Sciatic nerve (tissue), 2 donors: ENCODE measurements at places on chromosomes 1 and 21. TPM values are rescaled to one million over a fixed set of nuclear protein-coding genes. Genes with fewer than 3 reads are reported as not detected.
A peak's percentile ranks its signal among the peaks of the same experiment; 100 is the strongest.

DNA sequence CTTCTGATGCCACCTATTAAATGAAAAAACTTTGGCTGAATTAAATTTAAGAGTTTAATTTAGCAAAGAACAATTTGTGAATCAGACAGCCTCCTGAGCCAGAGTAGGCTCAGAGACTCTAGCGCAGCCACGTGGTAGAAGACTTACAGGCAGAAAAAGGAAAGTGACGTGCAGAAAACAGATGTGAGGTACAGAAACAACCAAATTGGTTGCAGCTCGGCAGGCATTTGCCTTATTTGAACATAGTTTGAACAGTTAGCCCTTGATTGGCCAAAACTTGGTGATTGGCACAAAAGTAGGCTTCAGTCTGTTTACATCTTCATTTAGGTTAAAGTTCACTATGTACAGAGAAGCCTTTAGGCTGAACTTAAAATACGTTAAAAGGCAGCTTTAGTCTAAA lies 22.9 kb downstream of the TCP10L start:
- no peak for DNase-seq

DNA sequence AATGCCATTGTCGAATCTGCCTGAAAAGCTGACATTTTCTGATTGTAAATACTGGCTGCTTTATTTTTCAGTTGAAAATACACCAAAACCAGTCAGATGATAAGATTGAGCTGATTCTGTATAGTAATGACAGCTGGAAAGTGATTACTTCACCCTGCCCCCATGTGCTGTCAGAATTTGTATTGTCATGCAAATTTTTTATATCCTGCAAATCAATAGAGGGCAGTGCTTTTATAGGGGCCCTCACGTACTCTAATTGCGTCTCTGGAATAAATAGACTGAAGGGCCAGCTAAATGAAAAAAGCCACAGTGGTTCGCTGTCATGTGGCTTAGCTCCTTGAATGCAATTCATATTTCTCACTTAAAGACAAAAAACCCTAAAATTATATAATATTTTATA lies 208.6 kb downstream of the LHX8 start:
- DNase-seq, result no peak

DNA sequence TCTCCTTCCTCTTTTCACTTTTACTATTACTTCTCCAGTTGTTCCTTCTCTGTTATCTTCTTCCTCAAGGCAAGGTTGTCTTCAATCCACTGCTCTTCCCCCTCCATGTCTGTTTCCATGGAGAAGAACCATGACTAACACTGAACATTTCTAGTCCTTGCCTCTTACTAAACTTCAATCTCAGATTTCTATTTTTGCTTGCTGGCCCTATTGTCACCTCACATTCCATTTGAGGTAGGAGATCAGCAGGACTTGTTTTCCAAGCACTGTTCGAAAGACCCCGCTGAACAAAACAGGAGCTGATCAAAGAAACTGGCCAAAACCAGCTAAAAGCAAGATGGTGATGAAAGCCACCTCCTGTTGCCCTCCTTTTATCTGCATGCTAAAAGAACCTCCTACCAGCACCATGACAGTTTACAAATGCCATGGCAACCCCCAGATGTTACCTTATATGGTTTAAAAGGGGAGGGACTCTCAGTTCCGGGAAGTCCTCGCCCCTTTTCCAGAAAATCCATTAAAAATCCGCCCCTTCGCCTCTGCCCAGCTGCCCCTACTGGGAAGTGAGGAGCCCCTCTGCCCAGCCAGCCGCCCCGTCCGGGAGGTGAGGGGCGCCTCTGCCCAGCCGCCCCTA lies 22.6 kb downstream of the GON4L start:
- no peak for DNase-seq

GRCh38 chr21:36841866-36842265 lies 124.6 kb downstream of the HLCS start:
- no peak for DNase-seq

DNA sequence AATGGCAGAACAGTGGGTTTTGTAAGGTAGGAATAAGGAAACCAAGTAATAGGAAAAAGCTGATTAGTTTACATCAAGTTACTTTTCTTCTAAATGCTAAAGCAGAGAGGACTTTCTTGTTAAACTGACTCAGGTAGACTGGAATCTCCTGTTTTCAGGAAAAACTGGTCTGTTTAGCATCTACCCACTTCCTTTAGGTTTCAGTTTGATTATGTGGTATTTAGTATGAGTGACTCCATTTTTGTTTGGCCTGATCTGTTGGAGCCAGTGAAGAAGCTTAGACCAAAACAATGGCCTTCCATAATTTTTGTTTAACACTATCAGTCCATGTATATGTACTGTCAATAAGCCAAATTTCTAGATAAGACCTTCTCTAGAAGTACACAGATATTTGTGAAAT lies 88.4 kb downstream of the EPB41 start:
- DNase-seq, result no peak

- no peak for DNase-seq
Observed at GRCh38 chr1:234139966-234140365, 233.3 kb upstream of the COA6 start.

EPHA2 gene
- total RNA-seq, result 31.3 TPM

GRCh38 chr1:226481133-226481532 lies 67.4 kb upstream of the STUM start:
- no peak for DNase-seq

DNA sequence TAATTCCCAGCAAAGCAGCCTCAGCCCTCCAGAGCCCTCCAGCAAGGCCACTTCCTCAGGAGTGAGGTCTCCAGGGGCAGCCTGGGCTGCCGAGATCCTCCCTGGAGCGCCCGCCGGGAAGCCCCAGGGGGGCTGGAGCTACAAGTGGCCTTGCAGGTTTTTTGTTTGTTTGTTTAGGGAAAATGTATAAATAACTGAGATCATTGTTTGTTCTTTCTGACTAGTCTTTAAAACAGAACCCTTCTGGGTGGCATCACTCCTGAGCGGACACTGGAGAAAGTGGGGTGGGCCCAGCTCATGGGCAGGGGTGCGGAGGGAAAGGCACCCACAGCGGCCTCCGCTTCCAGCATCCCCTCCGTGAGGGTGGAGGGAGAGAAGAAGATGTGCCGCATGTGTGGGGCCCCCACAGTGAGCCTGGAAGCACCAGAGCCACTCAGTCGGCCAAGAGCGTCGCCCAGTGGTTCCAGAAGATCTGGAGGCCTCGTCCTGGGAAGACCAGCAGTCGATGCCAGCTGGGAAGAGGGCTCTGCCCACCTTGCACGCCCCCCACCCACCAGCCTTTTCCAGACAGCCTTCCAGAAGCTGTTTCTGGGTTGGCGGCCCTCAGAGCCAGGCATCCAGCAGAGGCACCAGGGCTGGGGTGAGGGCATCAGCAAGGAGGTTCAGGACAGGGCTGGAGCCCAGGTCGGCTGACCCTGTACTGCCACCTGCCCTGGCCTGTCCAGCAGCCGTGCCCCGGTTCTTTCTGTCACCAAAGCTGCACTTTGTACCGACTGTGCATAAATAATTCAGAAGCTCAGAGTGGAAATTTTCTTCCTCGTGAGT lies 34.6 kb downstream of the TFF3 start:
- DNase-seq, result no peak

- DNase-seq, result no peak
Observed at GRCh38 chr1:169348383-169349036, 19.1 kb downstream of the NME7 start.

GRCh38 chr1:95181096-95181495 lies 52.9 kb upstream of the RWDD3 start:
- no peak for DNase-seq

- DNase-seq, result no peak
Observed at GRCh38 chr1:25343872-25344271, 5.7 kb downstream of the TMEM50A start.

FHAD1 gene
- total RNA-seq, result 3.1 TPM

DNA sequence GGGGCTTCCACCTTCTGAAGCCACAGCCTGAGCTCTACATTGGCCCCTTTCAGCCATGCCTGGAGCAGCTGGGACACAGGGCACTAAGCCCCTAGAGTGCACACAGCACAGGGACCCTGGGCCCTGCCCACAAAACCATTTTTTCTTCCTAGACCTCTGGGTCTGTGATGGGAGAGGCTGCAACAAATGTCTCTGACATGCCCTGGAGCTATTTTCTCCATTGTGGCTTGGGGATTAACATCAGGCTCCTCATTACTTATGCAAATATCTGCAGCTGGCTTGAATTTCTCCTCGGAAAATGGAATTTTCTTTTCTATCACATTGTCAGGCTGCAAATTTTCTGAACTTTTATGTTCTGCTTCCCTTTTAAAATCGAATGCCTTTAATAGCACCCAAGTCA lies 795.7 kb downstream of the LTN1 start:
- no peak for DNase-seq

- DNase-seq, result no peak
Observed at GRCh38 chr1:55287723-55288122, 72.6 kb upstream of the USP24 start.

GRCh38 chr21:17644186-17644585 lies 31.5 kb upstream of the BTG3 start:
- no peak for DNase-seq

- DNase-seq, result no peak
Observed at GRCh38 chr1:246632281-246633168, 66.3 kb downstream of the CNST start.

DNA sequence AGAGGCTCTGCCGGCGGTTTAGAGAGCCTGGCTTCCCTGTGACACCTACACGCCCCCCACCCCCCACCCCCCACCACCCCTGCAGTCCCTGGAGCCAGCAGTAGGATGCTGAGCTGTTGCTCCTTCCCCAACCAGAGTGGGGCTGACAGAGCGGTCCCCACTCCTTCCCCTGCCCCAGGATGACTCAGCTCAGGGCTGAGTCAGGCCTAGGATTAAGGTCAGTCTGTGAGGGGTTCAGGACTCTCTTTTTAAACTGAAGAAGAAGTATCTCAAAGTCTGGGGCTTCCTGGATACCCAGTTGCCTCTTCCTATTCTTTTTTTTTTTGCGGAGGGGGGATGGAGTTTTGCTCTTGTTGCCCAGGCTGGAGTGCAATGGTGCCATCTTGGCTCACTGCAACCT lies 19.1 kb downstream of the DMBX1 start:
- no peak for DNase-seq

FAF1 gene
- 54.7 TPM for total RNA-seq

DNA sequence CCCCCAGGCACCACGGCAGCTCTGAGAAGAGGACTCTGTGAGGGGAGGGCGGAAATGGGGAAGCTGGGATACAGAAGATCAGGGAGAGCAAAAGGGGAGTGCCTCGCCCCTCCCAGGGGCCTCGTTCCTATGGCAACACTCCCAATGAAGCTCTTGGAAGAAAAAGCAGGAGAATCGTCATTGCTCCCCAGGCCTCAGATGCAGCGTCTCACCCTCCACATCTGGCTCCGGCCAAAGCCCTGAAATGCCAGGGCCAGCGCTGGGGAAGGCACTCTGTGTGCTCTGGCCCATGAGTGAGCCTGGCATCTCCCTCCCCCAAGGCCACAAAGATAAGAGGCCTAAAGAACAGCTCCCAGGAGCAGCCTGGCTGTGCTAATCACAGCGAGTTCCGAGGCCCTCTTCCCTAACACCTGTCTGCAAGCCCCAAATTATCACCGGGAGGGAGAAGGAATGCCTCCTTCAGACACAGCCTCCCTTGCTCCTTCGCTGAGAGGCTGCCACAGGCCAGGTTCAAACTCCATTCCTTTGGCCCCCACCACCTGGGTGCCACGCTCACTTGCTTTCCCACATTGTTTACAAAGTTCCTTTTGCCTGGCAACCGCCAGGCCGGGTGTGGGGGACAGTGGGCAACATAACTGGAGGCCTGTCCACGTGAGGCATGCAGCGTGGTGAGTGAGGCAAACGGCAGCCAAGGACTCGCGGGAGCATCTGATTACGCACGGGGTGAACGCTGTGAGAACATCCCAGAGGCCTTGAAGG lies 27.8 kb downstream of the ECE1 start:
- peak; percentile 87 for DNase-seq

TSPEAR gene
- total RNA-seq, result not detected

- DNase-seq, result no peak
Observed at GRCh38 chr1:205071801-205072200, 12.5 kb downstream of the TMEM81 start.

NPPA gene
- total RNA-seq, result 0.45 TPM

GRCh38 chr1:234429434-234429806 lies 49.6 kb downstream of the TARBP1 start:
- no peak for DNase-seq

ZBTB8OS gene
- 39.9 TPM for total RNA-seq

- no peak for DNase-seq
Observed at GRCh38 chr1:192395211-192395610, 78.4 kb downstream of the RGS21 start.

BNIPL gene
- total RNA-seq, result 0.22 TPM

DNA sequence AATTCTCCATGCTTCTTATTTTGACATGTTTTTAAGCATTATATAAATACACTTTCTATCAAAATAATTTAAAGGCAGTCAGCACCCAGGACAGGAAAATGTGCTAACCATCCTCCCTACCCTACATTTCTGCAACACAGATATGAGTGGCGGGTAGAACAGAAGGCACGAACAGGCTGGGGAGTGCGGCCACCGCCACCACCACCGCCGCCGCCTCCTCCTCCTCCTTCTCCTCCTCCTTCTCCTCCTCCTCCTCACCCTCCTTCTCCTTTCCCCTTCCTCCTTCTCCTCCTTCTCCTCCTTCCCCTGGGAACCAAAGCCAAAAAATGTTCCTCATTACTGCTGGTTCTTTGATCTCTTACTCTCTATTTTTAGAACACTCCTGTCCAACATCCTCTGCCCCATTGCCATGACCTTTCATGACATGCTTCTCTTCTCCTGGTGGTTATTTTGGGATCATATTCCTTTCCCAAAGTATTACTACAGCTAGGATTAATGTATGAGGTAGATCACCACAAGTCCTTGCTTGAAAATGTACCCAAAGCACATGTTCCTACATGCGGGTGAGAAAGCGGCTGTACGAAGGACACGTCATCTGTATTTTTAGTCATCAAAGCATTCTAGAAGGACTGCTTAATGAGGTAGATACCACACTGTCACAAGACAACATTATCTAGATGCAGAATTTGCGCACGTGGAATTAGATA lies 24.5 kb upstream of the CCN1 start:
- no peak for DNase-seq

DNA sequence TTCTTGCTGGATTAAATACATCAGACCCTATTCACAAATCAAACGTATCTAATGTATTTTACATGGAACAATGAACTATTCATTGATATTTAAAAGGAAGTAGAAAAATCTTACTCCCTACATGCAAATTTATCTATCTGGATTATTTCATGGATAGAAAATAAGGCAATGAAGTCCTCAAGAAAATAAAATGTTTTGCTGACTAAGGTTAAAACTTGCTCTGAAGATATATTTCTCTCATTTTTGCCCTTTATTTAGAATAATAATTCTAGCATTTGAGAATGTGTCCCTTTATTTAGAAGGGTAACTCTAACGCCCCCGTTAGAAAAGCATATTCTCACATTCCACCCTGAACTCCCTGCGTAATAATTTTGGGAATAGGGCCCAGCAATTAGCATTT lies 627.0 kb upstream of the ZP4 start:
- no peak for DNase-seq

DNA sequence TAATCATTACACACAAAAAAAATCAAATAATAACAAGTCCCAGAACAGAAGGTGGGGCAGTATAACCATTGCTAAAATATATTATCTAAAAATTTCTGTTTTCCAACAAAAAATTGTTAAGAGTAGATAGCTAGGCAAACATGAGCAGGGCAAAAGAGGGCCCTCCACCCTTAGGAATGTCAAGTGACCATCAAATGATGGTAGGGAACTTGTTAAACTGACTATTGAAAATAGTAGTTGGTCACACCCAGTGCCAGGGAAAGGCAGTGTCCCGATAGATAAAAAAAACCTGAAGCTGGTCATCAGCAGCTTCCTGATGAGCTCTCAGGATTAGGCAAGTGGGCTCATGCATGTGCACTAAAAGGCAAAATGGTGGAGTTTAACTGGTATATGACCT lies 18.4 kb upstream of the COP1 start:
- no peak for DNase-seq

MROH7 gene
- total RNA-seq, result 8.1 TPM

CLCC1 gene
- total RNA-seq, result 44.6 TPM

C1QA gene
- 109 TPM for total RNA-seq

C1orf185 gene
- not detected for total RNA-seq
